Left cardiac atrium (tissue), 4 donors: ENCODE measurements at places on chromosomes 2 and 18. TPM values are rescaled to one million over a fixed set of nuclear protein-coding genes. Genes with fewer than 3 reads are reported as not detected.

DNA sequence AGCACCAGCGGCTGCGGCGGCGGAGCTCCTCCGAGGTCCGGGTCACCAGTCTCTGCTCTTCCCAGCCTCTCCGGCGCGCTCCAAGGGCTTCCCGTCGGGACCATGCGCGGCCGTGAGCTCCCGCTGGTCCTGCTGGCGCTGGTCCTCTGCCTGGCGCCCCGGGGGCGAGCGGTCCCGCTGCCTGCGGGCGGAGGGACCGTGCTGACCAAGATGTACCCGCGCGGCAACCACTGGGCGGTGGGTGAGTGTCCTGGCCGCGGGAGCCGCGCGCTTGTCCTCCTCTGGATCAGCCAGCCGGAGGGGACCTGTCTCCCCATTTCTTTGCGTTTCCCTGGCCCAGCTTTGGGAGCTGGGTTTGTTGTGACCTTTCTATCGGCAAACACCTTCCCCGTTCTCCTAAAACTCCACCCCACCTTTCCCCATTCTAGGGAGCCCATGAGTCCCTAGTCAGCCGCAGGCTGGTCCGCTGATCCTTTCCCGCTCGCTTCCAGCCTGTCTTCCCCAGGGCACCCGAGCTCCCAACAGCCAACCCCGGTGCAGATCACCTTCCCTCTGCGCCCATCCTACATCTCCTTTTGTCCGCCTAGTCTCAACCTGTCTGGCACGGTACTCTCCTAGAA lies 316 bp downstream of the GRP start:
- no peak for DNase-seq

DNA sequence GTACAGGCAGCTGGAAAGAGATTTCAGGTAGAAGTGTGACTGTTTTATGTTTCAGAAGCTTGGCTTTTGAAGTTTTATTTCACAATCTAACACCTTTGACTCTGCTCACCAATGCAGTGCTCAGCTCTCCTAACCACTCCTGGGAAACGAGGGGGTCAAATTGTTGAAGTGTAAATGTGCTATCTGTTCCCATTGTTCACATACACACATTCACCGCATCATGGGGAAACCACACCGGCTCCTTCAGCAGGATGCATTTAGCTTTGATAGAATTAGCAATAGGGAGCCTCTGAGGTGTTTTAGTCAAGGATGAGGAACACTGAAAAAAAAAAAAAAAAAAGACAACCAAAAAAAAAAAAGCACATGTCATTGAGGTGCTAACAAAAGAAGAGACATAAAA lies 13.4 kb upstream of the DLGAP1 start:
- no peak for DNase-seq

GRCh38 chr2:284896-285492 lies 2.9 kb downstream of the ALKAL2 start:
- DNase-seq = no peak

DNA sequence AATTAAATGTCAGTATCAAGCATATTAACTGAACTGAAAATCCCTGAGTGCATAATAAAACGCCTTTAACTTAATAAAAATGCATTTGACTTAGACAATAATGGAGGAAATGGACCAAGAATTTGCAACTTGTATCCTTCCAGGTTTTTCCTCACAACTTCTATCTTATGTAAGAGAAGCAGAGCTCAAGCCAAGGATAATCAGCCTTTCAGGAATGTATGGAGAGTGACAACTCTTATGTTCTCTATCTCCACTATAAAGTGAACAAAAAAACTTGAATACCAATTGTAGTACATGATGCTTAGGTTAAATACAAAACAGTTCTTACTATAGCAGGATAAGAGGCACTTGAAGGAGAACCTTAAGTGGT lies 64.8 kb upstream of the CYP26B1 start:
- no peak for DNase-seq

DNA sequence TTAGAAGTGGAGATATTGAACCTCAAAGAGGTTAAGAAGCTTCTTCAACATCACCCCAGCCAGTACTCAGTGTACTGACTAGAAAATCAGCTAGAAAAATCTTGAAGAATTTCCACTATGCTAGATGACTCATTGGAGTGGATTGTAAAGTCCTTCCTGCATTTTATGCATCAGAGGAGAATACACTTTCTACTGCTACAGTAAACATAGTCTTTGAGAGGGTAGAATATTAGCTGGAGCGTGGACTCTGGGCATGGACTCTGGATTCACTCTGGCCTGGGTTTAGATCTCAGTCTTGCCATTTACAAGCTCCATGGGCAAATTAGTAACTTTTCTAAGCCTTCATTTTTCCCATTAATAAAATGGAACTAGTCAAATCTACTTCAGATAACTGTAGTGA lies 215.9 kb downstream of the IRS1 start:
- DNase-seq = no peak

- DNase-seq = no peak
Measured at GRCh38 chr2:164697688-164698461, 76.6 kb upstream of the GRB14 start.

- DNase-seq = no peak
Measured at GRCh38 chr18:79789091-79789891, 8.4 kb upstream of the KCNG2 start.

- DNase-seq = no peak
Measured at GRCh38 chr18:362311-363290, 94.8 kb upstream of the THOC1 start.

- no peak for DNase-seq
Measured at GRCh38 chr2:114025030-114025429, 135.1 kb downstream of the ACTR3 start.

DNA sequence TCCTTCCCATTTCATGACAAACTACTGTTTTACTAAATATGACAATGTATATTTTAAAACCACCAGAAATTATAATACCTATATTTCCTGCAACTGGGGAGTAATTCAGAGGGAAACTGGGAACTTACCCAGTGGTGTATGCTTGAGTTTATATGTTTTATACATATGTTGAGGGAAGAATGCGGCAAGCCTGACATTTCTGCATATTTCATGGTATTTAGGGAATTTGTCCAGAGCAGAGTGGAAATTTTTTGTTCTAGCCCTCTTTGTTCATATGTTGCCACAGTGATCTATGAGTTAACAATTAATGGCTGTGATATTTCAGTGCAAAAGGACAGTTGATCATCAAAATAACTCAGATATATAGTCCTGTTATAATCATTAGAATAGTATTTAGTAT lies 230.8 kb upstream of the VWC2L start:
- no peak for DNase-seq

DNA sequence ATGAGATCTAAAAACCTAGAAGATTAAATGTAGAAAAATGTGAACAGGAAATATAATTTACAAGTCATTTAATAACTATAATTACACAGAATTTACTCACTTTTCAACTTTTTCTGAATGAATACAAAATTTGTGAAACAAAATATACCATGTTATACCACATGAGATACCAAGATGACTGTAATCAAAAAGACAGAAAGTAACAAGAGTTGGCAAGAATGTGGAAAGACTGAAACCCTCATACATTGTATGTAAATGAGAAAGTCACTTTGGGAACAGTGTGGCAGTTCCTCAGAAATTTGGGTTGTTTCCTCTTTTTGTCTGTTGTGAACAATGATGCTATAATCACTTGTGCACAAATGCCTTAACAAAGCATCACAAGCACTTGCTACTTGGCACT lies 145.4 kb upstream of the ZNF804A start:
- DNase-seq = no peak

DNA sequence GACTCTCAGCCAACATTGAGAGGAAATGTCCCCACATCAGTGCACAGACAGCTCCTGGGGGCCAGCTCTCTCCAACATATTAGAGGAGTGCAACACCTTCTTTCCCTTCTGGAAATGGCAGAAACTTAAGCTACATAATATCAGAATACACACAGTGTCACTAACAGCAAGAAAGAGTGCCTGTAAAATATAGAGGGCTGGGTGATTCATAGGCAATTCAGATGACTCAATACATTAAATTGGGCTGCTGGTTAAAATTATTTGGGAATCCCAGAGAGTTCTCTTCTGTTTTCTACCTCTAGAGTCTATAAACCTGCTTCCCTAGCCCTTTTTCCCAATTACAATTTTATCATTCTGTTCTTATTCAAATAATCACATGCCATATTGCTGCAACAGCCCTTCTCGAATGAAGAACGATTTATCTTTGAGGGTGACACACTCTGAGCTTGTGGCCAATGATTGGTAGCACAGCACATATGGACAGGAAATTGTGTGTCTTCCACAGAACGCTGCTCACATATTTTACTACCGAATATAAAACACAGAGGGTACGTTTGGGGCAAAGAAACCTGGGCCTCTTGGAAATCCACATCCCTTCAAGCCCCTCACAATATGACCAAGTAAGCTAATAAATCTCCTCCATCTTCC lies 381.2 kb downstream of the MBD2 start:
- DNase-seq = no peak

The COLEC12 gene
- 25.1 TPM for total RNA-seq

The UCN gene
- total RNA-seq = 1.2 TPM

The NEMP2 gene
- 5.0 TPM for total RNA-seq

The FSHR gene
- total RNA-seq = 0.31 TPM

The DNAH6 gene
- 0.38 TPM for total RNA-seq

The UGT1A3 gene
- not detected for total RNA-seq

The CNTNAP5 gene
- not detected for total RNA-seq

The LYG1 gene
- total RNA-seq = 0.65 TPM

The GALNT3 gene
- 0.35 TPM for total RNA-seq
